Hematopoietic multipotent progenitor cell (in vitro differentiated cells): ENCODE measurements at places on chromosomes 12 and 14.

DNA sequence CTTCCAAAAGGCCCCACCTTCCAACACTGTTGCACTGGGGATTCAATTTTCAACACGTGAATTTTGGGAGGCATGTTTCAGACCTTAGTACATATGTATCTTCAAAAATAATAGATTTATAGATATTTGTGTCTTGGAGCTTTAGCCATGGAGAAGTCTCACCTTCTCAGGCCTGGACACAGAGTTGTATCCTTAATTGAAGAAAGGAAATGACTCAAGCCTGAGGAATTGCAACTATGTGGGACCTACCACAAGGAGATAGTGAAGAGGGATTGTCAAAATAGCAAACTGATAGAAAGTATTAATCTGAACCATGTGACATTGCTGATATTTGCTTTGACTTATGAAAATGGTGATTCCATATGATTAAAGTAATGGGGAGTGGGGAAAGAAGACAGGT is 89.8 kb downstream of the ACSS3 start:
- DNase-seq: no peak

DNA sequence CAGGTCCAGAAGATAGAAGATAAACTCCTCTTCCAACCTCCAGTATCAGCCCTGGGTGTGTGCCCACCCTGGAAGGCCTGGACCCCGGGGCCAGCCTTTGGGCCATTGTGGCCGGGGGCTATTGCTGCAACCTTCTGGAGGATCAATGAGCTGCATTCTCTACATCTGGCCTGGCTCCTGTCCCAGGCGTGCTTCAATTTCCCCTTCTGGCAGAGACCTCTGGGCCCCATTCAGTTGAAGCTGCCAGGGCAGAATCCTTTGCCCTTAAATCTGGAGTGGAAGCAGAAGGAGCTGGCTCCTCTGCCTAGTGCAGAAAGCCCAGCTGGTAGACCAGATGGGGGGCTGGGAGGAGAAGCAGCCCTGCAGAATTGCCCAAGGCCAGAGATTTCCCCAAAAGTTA is 10.0 kb downstream of the NYNRIN start:
- no peak for DNase-seq

- DNase-seq: no peak
Measured at GRCh38 chr12:124765581-124766489, 97.8 kb downstream of the SCARB1 start.

- no peak for DNase-seq
Measured at GRCh38 chr12:120367233-120367923, 1.6 kb downstream of the MSI1 start.

DNA sequence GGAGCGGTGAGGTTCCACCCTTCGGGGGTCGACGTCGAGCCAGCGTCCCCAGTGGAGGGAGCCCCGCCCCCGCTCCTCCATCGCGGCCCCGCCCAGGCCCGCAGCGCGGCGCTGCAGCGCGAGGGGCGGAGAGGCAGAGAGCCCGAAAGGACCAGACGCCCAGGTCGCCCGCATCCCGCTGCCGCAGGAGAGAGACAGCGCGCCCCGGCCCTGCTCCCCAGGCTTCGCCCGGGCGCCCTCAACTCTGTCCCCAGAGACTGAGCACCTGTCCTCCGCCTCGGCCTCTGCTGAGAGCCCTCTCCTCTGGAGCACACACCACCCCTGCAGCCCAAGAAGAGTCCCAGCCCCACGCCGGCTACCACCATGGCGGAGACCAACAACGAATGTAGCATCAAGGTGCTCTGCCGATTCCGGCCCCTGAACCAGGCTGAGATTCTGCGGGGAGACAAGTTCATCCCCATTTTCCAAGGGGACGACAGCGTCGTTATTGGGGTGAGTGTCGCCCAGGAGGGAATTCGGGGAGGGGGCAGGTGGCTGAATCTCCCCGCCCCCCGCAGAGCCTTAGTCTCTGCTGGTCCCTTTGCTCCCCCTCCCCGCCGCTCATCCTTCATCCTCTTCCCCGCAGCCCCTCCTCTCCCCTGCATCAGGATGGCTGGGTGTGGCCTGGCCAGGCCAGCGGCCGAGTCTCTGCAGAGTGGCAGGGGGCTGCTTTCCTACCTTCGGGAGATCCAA is at the start of gene KIF5A:
Gene KIF5A (plus strand): TSS at position 136 of the 732 bp plus-strand sequence. CDS start 228 bp downstream, at position 364.
- DNase-seq: peak; percentile 16

DNA sequence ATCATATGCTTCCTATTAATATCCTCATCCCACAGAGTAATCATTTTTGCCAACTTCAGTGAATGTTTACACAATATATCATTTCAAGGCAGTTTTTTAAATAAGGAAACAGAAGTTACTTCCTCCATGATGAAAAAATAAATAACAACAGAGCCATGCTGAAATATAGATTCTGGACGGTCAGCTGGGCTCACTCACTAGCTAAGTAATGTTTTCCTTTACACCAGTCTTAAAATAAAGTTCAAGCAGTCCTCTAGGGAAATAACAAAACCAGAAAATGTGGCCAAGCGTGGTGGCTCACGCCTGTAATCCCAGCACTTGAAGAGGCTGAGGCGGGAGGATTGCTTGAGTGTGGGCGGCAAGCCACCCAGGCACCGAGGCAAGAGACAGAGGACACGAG is 28.7 kb downstream of the AICDA start:
- DNase-seq: no peak

DNA sequence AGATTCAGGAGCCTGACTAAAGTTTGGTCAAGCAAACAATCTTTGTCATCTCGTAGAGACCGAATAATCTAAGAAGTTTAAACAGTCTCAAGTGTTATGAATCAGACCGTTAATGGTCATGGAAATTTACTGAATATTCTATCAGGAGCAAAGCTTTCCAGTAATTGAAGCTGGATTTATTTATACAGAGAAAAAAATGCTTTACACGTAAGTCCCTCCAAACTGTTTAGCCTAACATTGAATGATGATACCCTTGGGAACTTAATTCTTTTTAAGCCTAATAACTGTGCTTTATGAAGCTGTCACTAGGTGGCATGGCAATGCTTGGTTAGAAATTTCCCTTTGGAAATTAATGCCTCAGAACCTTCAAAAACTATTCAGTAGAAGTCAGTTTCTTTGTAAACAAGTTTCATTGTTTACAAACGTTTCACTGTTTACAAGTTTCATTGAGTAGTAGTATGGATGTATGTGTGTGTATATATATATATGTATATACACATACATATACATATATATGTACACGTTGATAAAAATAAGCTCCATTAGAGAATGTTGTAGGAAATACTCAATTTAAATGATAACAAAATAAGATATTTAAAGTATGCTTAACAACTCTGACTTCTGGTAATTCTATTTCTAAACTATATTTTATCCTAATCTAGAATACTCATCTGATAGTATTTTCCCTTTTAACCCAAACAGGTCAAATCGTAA is 32.1 kb downstream of the DEPDC4 start:
- DNase-seq: no peak

DNA sequence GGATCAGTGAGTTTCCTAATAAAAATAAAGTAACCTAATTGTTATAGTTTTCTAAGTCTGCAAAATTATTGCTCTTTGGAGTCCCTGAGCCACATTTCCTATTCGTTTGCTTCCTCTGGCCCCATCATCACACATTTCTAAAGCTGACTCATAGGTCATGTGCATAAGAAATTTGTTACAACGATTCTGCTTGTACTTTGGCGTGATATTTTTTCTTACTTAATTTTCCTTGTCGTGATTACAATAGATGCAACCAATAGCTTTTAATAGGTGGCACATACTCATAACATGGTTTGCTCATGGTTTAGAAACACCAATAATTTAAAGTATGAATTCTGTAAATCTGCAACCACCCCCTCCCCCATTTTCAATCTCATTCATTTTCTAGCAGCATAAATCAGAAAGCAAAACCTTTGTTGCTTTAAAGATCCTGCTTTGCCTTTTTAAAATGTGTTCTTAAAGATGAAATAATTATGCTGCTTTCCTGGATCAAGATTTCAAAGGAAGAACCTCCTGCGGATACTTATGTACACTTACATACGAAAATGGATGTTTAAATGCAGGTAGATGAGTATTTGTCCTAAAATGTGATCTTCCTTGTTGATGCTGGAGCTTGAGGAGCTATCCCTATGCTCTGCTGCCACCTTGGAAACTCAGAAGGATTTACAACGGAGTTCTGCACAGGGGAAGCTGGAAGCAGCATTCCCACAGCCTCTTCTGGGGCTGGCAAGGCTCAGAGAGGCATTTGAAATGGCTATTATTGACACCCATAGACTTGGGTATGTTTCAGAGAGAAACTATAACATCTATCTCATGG is 1.7 kb upstream of the FLRT2 start:
- DNase-seq: no peak

DNA sequence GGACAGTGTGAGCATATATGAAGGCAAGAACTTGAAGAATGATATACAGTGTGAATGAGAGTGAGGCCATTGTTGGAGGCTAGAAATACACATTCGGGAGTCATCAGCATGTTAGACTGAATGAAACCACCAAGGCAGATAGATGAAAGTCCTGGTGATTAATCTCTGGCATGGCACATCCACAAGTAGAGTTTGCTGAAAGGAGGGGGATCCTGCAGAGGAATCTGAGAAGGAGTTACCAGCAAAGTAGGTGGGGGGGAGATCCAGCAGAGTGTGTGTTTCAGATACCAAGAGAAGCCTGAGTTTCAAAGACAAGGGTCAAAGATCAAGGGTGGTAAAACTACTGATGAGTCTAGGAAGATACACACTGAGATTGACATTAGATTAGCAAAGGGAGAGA is 426.7 kb upstream of the DCN start:
- no peak for DNase-seq

GRCh38 chr12:129530517-129530916 is 373.3 kb downstream of the TMEM132D start:
- no peak for DNase-seq

- DNase-seq: no peak
Measured at GRCh38 chr12:51864833-51865670, 16.5 kb upstream of the FIGNL2 start.

- DNase-seq: no peak
Measured at GRCh38 chr12:92552412-92553108, 150.2 kb upstream of the PLEKHG7 start.

GRCh38 chr12:19190292-19191031 is 60.9 kb downstream of the PLEKHA5 start:
- DNase-seq: peak; percentile 56

DNA sequence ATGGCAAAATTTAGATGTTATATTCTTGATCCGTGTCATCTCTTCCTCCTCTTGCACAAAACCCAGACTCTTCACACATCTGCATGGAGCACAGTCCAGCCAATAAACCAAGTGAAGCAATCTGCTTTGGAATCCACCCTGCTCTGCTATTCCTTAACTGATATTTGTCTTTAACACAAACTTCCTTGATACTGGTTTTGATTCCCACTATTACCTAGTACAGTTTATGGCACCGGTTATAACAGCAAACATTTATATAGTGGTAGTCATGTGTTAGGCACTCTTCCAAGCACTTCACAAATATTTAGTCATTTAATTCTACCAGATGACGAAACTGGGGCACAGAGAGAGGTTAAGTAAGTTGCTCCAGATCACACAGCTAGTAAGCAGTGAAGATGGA is 12.5 kb downstream of the STYK1 start:
- DNase-seq: no peak

DNA sequence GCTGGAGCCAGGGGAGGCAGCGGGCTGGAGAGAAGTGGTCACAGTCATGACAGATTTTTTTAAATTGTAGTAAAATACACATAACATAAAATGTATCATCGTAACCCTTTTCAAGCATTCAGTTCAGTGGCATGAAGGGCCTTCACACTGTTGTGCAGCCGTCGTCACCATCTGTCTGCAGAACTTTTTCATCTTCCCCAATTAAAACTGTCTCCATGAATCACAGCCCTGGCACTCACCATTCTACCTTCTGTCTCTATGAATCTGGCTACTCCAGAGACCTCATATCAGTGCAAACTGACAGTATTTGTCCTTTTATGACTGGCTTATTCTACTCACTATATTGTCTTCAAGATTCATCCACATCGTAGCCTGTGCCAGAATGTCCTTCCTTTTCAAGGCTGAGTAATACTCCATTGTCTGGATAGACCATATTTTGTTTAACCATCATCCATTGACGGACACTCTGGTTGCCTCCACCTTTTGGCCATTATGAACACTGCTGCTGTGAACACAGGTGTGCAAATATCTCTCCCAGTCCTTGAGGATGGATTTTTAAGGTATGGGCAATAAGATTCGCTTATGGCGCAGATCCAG is 91.5 kb upstream of the NCOR2 start:
- DNase-seq: no peak

GRCh38 chr14:100810435-100810834 is 15.5 kb upstream of the MEG3 start:
- no peak for DNase-seq

DNA sequence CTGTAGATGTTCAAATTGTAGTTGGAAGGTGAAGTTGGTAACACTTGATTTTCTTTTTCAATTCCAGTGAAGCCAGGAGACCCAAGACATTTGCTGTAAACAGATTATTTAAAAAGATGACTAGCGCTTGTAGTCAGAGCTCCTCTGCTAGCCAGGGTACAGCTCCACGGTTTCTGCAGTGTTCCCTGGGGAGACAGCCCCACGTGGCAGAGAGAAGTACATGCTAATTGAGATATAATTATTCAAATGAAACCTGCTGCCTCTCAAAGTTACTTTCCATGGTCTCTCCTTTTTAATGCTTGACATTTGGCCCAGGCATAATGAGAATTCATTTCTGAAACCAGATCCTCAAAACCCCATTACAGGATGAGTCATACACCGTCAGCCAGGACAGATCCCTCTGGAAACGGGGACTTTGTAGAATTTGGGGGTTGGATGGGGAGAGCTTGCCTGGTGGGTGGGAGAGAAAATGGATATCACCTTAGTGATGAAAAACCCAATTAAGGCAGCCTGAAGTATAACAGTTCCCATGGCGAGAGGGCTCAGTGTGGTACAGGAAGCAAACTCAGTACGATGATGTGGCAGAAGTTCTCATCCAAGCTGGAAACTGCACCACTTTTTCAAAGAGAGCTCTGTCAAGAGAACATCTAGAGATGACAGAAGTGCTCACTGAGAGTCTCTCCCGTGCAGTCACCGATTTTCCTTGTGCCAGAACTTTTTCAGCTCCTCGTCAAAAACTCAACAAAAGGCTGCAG is 637.7 kb upstream of the TMEM132C start:
- DNase-seq: no peak
